M059J (cell line): ENCODE measurements at places on chromosomes 11 and 22. TPM values are rescaled to one million over a fixed set of nuclear protein-coding genes. Genes with fewer than 3 reads are reported as not detected.
A peak's percentile ranks its signal among the peaks of the same experiment; 100 is the strongest.

DNA sequence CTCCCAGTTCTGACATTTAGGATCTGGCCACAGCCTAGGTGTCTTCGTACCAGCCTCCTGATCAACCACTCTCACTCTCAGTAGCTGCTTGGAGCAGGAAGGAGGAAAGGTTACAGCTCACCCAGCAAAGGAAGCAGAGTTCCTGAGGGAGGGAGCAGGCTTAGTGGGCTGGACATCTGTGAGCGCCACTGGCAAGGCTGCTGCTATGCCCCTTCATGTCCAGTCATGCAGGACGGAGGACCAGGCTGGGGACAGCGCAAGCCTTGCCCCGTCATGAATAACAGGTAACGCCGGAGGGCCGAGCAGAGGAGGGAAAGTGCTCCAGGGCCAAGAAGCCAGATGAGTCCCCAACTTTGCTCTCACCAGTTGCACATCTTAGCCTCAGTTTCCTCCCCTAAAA lies 25.8 kb downstream of the TPST2 start:
- DNase-seq = no peak

DNA sequence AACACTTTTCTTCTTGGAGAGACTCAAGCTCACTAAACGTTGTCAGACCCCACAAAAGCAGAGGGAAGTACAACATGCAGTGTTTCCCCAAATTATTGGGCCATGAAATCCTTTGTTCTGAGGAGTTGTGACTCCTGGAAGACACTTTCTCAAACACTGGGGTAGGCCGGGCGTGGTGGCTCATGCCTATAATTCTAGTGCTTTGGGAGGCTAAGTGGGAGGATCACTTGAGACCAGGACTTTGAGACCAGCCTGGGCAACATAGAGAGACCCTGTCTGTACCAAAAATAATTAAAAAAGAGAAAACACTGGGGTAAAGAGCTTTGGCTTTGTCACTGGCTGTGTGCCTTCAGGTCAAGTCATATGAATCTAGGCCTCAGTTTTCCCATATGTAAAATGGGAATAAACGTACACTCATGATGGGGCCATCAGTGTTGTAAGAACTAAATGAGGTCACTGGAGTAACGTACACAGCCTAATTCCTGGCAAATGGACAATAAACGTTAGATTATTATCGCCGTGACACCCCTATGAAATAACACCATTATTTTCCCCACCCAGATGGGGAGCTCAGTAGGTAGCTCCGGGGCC lies 92.0 kb downstream of the RRM1 start:
- DNase-seq = no peak

- peak; percentile 55 for DNase-seq
These were observed 21.0 kb downstream of the OTUB1 start for GRCh38 chr11:64007160-64007628.

The TEX12 gene
- total RNA-seq = 0.22 TPM in 1 of 2 replicates, not detected in the other

The CELF1 gene
- 50.0 and 73.1 TPM in 2 replicates for total RNA-seq

The RAB3IL1 gene
- total RNA-seq = 0.12 and 1.4 TPM in 2 replicates
